Stimulated activated CD4-positive, alpha-beta T cell treated with anti-CD3 and anti-CD28 coated beads, Interleukin-12 subunit alpha, Interleukin-12 subunit beta, amount 100 ng/mL, for 48 hours (primary cell): ENCODE measurements at places on chromosomes 11 and 22.

DNA sequence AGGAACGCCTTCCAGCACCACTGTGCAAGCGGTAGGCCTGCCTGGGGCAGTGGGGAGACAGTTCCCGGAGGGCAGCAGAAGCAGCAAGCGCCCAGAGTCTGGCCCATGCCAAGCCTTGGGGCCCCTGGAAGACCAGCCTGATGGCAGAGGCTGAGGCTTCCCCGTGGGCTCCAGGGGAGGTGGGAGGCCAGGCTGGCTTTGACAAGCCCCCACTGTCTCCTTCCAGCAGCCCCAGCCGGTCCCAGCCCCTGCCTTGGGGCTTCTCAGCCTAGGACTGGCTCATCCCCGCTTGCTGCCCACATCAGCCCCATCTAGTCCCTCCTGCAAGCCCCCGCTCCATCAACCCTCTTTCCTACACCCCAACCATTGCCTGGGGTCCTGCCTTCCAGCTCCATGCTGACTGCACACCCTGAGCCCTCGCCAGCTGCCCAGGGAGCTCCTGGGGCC, 46.7 kb downstream of the IGF2 start:
- no peak for DNase-seq

DNA sequence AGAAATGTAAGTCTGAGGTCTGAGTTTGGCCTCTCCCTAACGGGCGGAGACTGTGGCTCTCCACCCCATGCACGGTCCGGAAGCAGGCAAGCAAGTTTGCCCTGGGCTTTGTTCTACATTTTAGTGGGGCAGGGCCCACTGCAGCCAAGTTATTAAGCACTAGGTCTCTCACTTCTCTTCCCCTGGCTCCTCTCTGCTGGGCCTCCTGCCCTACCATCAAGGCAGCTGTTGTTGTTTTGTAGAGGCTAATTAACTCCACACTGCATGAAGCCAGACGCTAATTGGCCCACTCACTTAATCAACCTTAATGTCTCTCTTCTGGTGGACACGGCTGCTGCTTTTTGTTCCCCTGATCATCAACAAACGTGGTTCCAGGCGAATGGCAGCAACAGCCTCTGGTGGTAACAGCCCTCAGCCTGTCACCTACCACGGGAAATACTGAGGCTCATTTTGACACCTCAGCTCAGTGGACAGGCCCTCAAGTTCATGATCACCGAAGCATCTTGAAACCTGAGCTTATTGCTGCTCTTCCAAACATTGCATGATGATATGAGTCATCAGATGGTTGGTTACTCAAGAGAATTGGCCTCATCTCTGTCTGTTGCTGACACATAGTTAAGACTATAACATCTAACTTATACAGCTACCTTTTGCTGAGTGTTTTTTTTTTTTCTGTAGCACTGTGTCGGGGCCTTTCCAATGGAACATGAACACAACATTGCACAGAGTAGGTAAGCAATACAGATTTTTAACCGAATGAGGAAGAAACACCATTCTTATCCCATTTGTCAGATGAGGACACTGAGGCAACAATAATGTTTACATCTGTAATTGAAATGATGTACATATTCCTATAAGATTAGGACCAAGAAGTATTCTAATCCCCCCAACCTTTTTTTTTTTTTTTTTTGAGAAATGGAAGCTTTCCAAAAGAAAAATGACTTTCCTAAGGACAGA, 20.8 kb upstream of the LMO2 start:
- no peak for DNase-seq

DNA sequence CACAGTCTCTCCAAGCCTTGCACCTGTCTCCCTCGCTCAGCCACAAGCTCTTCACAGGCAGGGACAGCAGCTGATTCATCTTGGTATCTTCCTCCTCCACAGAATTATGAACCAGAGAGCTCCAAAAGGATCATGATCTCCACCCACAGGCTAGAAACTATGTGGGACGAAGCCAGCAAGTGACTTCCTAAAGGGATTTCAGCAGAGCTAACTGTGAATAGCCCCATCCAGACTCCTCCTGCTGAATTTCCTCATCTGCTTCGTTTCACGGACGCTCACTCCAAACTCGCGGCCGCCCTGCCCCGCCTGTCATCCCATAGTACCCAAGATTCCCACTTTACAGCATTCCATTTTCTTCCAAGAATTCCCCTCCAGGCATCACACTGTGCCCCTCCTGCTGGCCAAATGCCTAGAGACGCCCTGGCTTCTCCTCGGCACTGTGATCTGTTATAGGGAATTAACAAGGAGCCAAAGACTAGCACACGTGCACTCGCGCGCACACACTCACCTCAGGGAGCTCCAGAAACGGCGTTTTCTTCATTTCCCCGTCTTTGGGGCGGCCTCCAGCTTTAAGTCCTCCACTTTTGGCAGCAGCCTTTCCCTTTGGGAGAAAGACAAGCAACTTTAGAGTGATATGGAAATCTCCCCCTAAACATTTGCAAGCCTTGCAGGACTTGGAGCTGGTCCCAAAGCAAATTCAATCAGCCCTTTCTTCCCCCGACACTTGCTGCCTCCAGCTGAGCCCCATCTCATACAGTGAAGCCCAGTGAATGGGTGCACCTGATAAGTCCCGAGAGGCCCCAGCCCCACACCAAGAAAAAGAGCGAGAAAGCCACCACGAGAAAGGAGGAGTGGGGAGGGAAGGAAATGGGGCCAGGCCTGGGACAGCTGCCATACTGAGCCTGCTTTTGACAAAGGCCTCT, 35.5 kb downstream of the SPATA19 start:
- DNase-seq = no peak

DNA sequence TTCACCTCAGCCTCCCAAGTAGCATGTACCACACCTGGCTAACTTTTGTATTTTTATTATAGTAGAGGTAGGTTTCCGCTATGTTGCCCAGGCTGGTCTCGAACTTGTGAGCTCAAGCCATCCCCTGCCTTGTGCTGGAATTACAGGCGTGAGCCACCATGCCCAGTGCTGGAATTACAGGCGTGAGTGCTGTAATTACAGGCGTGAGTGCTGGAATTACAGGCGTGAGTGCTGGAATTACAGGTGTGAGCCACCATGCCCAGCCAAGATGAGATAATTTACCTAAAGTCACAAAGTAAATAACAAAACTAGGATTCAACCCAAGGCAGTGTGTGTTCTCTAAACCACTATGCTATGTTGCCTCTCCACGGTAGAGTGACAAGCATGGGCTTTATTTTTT, 3.6 kb upstream of the UBXN1 start:
- no peak for DNase-seq

- no peak for DNase-seq
Observed at GRCh38 chr22:49626361-49627216, 201.1 kb downstream of the BRD1 start.

DNA sequence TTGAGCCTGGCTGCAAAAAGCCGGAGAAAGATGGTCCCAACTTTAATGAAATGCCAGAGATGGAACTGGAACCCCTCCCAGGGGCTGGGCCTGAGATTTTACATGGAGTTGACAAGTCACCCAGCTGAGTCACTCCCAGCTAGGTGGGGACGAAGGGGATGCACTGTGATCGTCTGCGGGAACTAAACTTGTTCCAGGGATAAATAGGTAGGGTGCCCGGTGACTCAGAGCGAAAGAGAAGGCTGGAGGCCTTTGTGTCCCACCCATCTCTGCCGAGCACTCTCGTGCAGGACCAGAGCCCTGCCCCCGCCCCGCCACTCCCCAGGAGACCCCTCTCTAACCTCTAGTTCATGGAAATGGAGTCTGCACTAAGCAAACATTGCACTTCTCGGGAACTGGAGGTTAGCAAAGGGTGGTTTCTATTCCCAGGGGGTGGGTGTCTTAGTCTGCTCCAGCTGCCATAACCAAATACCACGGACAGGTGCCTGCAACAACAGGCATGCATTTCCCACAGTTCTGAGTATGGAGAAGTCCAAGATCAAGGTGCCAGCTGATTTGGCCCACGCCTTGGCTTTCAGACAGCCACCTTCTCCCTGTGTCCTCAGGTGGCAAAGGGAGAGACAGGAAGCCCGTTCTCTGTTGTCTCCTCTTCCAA, 60.7 kb upstream of the FADD start:
- no peak for DNase-seq

GRCh38 chr22:28829358-28830181, 29.2 kb upstream of the XBP1 start:
- DNase-seq = peak; percentile 56

DNA sequence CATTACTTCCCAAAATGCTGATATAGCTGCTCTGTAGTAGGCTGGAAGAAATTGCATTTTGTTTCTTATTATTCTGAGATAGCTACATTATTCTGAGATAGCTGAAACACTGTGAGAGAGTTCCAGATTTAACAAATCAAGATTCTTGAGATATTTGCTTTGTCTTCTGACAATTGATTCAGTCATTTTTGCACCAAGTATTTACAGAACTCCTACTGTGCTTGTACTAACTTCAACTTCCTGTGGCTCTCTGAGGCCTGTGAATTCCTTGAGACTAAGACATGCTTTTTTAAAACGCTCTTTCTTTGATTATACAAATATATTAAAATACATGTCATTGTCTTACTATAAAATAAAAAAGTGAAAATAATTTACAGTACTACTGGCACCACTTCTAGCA, 52.7 kb downstream of the USP47 start:
- no peak for DNase-seq

GRCh38 chr11:66883016-66883965, 26.4 kb downstream of the LRFN4 start:
- peak; percentile 63 for DNase-seq

DNA sequence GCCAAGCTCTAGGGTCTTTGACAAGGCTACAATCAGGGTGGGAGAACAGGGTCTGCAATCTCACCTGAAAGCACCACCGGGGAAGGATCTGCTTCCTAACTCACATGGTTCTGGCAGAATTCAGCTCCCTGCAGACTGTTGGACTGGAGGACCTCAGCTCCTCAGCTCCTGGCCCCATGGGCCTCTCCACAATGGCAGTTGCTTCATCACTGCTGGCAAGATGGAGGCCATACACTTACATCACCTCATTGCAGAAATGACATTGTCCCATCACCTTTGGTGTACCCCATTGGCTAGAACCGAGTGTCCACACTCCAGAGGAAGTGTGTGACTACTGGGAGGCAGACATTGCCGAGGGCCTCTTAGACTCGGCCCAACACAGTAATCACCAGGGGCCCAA, 20.9 kb upstream of the MPPED1 start:
- DNase-seq = no peak

DNA sequence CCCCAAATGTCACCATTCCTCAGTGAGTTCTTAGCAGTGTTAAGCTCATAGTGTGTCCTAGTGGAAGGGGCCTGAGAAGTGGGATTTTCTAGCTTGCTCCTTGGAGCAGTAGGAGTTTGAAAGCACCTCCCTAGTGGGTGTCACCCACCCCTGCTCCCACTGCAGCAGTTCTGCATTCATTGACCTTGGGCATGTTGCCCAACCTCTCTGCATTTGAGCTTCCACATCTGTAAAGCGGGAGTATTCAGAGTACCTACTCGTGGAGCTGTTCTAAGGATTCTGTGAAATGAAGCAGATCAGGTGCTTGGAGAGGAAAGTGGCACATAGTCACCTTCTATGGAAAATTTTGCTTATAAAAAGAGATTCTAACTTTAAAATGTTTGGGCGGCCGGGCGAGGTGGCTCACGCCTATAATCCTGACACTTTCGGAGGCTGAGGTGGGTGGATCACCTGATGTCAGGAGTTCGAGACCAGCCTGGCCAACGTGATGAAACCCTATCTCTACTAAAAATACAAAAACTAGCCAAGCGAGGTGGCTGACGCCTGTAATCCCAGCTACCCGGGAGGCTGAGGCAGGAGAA, 16.9 kb downstream of the LMO2 start:
- DNase-seq = no peak

- DNase-seq = no peak
Observed at GRCh38 chr11:61551634-61552033, 29.2 kb downstream of the SYT7 start.

- no peak for DNase-seq
Observed at GRCh38 chr22:22773979-22774604, 113.5 kb upstream of the IGLL5 start.

DNA sequence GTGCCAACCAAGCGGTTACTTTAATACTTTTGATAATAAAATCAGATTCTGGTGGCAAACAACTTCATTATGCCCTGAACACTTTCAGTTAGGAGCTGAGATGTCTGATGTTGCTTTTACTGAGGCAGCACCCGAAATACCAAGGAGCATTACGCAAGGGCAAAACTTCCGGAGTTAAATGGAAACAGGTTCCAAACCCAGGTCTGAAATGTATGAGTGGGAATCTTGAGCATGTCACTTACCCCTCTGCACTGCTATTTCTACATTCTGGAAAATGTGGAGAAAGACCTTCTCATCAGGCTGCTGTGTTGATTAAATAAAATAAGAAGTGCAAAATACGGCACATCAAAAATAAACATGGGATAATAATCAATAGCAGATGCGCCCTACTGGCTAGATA, 315.1 kb downstream of the LARGE1 start:
- DNase-seq = no peak

DNA sequence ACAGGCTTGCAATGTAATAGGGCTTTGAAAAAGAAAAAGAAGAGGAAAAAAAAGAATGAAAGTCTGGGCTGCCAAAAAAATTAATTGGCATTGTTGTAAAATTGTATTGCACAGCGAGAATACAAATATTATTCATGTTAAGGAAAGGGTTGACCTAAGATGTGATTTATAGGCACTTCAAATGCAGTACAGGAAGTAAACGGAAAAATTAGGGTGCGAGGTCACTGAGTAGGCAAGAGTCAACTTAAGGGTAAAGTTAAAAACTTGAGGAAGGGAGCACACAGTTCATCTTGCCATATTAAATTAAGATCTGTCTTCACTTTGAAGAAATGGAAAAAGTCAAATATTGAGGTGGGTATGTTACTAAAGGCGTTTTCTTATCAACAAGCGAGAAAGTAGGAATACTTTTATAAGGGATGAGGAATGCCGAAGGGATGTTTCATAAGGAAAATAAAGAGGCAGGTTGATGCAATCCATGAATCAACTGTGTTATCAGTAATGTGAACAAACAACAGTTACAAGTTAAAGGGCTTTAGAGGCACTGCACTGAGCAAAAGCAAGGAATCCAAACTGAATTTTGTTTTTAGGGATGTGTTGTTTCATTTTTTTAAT, 123.0 kb downstream of the WT1 start:
- DNase-seq = no peak

GRCh38 chr11:82756765-82757639, 23.3 kb upstream of the FAM181B start:
- DNase-seq = no peak

DNA sequence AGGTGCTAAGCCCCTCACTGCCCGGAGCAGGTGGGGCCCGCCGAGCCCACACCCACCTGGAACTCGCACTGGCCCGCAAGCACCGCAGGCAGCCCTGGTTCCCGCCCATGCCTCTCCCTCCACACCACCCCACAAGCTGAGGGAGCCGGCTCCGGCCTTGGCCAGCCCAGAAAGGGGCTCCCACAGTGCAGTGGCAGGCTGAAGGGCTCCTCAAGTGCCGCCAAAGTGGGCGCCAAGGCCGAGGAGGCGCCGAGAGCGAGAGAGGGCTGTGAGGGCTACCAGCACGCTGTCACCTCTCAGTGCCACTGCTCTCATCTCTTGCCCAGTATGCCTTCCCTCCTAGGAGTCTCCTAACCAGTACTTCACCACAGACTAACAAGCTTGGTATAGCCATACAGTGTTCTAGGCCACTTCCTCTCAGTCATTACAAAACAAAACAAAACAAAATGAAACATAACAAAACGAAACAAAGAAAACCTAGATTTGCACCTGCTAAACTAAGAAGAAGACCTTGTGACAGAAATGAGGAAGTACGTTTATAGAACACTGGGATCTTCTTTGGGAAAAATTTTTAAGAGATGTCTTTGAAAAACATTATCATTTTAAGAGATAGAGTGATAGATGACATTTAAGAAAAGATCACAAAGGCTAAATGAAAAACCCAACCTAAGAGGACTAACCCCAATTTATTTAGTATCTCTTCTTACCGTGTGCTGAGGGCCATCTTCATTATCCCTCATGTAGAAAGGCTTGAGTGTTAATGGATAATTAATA, 47.7 kb upstream of the GAB2 start:
- no peak for DNase-seq

GRCh38 chr11:63709336-63709884, 28.1 kb downstream of the RTN3 start:
- no peak for DNase-seq
